ENCODE measurements at places on chromosomes 16 and 17.

GRCh38 chr17:34607917-34608316 is 28.5 kb downstream of the TMEM132E start:
- no peak for DNase-seq

DNA sequence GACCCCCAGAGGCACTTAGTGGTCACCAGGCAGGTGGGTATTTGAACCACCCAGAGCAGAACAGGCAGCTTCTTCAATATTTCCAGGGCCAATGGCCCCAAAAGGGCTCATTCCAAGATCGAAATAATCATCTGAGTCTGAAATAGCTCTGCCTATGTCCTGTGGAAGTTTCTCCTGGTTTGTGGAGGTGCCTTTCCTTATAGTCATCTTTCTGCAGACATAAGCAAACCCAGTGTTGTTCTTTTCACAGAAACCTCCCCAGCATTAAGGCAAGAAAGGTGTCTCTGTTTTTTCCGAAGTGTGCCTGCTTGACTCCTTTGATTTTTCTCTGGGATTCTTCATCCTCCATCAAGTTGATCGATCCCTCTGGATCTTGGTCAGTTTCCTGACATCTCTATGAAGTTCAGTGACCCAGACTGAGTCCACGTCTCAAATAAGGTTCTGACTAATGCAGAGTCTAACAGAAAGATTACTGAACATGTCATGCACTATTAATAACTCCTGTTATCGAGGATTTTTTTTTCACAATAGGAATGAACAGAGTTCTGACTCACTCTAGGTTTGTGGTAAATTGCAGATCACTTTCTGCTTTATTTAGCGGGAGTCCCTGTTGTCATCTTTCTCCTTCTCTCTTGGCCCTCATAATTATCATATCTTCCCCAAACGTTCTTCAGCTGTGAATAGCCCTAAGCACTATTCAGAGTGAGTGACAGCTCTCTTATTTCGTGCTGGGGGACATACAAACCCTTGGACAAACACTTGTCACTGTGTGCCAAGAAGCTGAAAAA is 1.5 kb downstream of the LRRC3C start:
- peak; percentile 78 for DNase-seq

DNA sequence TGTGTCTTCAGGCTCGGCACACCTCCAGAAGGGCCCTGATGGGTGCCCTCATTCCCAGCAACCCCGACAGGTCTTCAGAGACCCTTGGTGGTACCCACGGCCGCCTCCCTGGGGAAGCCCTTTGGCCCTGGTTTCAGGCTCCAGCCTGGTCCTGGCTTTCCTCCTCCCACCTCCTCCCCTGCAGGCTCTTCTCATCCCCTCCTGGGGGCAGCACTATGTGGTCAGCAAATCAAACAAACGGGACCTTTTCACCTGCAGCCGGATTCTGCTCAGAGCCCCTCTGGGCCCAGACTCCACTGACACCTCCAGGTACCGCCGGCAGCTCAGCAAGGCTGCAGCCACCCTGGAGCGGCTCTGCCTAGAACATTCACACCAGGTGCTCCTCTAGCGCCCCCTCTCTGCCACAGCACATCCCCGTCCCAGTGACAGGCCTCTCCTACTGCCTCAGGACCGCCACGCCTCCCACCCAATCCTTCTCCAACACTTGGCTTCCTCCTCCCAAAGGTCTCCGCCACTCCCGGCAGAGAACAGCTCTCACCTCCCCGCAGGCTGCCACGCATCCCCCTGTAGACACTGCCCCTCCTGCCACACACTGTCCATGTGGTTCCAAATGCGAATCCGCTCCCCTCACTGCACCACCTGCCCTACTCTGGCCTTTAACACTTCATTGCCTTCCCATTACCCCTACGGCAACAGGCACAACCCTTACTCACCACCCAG is 12.0 kb downstream of the CORO7 start:
- DNase-seq, result peak; percentile 56

- peak; percentile 85 for DNase-seq
Observed at GRCh38 chr16:68739964-68740627, 3.0 kb downstream of the CDH1 start.

GRCh38 chr16:8708536-8708935 is 34.1 kb downstream of the ABAT start:
- no peak for DNase-seq

- no peak for DNase-seq
Observed at GRCh38 chr17:74240618-74241205, 27.3 kb downstream of the TTYH2 start.

GRCh38 chr16:80198311-80199299 is 342.2 kb upstream of the DYNLRB2 start:
- DNase-seq, result no peak

GRCh38 chr16:15704545-15704987 is 54.5 kb downstream of the NDE1 start:
- DNase-seq, result peak; percentile 76

DNA sequence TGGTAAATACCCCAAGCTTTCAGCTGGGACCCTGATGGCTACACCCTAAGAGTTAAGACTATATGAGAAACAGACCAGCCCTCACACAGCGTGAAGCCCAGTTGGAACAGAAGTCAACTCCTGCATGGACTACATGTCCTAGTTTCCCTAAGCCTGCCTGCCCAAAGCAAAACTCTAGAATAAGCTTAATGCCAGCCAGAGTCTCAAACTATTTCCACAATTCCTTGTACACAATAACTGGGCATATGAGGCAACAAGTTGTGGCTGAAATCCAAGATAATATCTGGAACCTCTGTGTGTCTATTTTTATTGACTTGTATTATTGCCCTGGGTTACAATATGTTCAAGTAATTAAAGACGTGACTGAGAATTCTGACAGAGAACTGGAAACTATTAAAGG is 19.4 kb downstream of the MYH10 start:
- DNase-seq, result no peak

GRCh38 chr17:50042211-50042610 is 13.7 kb upstream of the ITGA3 start:
- no peak for DNase-seq

GRCh38 chr17:19703828-19704613 is 12.4 kb downstream of the SLC47A2 start:
- DNase-seq, result no peak

GRCh38 chr17:27762527-27763305 is 37.6 kb downstream of the NOS2 start:
- peak; percentile 59 for DNase-seq

- DNase-seq, result no peak
Observed at GRCh38 chr16:12195296-12195695, 218.8 kb downstream of the SNX29 start.

GRCh38 chr17:14123619-14124278 is 54.4 kb downstream of the COX10 start:
- no peak for DNase-seq

GRCh38 chr17:1852327-1852726 is 22.5 kb downstream of the RPA1 start:
- DNase-seq, result no peak

DNA sequence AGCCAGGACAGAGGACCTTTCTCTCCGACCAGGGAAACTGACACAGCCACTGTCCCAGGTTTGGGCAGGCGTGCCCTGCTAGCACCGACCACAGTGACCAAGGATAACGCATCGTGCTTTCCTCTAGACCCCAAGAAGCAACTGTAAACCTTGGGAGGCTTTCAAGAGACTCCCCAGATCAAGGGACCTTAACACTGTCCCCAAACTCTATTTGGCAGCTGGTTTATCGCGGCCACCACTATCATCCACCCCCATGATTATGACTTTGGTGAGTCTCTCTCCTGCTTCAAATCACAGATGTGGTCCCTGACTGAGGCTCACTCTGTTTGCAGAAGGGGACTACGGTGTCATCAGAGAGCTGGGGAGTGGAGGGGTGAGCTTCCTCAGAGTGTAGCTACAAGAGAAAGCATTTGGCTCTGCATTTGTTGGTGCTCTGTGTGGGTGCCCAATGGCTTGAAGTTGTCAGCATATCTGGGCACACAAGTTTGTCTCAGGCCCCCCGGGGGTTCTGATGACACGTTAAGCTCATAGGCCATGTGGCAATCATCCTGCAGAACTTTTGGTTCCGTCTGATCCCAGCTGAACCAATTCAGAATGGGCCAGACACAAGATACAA is 408.0 kb downstream of the SLC39A11 start:
- DNase-seq, result peak; percentile 48
